Stimulated activated naive CD8-positive, alpha-beta T cell treated with anti-CD3 and anti-CD28 coated beads, Interleukin-15, Interleukin-2, amounts not matched to agents 100 U/mL and 50 U/mL, for 24 hours (primary cell): ENCODE measurements at places on chromosomes 4 and X.

- DNase-seq, result no peak
Measured at GRCh38 chr4:5638976-5639375, 69.4 kb downstream of the EVC2 start.

DNA sequence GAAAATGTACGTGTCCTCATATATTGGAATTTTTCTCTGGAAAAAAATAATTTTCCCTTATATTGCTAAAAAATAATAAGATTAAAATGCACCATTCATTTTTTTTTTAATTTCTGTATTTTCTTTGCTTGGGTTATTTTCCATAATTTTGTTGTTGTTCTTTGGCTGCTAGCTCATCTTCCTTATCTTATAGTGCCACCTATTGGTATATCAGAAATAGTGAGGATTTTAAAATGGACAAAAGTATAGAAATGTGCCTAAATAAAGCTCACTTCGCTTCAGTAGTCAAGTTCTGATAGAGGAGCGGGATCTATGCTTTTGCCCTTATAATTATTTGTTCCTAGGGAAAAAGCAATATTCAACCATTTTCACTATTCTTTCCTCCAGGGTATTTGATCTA is 134.8 kb downstream of the NAP1L3 start:
- no peak for DNase-seq

GRCh38 chr4:153023139-153023538 is 87.0 kb downstream of the FHDC1 start:
- DNase-seq, result no peak

- DNase-seq, result no peak
Measured at GRCh38 chr4:107711831-107712230, 8.2 kb downstream of the PAPSS1 start.

- DNase-seq, result no peak
Measured at GRCh38 chrX:137425986-137426385, 139.9 kb upstream of the ZIC3 start.

- DNase-seq, result peak; percentile 17
Measured at GRCh38 chrX:153794897-153795816, 689 bp downstream of the SSR4 start.

DNA sequence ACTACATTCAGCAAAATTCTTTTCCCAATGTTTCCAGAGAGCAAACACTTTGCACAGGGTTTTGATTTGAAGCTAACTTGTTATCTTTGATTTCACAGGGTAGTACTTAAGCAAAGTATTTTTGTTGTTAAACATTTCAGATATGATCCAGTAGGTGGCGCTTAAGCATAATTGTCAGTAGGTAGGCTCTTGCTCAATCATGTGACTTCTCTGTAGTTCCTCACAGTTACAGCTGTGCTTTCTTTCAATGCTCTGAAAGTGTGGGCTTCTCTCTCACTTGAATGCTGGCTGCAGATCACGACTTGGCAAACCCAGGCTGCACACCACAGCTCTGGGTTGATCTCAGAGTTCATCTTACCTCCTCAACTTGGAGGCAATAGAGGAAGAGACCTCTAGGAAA is 1016.5 kb downstream of the SH3BGRL start:
- no peak for DNase-seq

DNA sequence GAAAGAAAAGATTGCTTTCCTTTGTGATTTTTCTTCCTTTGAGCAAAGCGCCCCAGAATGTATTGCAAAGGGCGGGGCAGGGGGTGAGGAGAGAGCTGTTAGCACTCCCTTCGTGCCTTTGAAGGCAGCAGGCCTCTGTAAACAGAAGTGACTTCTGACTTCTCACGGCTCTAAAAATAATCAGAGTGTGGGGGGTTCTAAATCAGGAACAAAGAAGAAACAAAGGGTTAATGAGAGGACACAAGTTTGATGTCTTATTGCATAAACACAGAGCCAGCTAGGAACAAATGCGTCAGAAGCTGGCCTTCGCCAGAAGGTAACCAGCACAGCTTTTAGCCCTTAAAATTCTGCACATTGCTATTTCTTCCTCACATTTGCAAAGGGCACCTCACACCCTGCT is 626.2 kb downstream of the MID1IP1 start:
- DNase-seq, result no peak

DNA sequence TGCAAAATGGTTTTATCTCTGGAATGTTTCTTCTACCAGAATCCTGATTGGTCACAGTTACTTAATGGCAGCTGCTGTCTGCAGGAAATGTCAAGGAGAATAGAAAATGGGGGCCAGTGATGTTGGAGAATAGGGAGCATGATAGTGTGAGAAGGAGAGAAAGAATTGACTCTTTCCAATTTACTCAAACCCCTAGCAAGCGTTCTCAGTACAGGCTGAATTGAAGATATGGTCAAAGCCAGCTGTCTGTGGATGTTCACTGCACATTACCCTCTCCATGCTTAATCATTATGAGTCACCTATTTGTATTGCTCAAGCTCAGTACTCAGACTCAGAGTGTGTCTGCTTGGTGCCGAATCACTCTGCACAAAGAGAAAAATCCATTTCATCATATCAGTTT is 57.8 kb upstream of the FAM47B start:
- no peak for DNase-seq

- no peak for DNase-seq
Measured at GRCh38 chr4:41750626-41751448, 2.3 kb upstream of the PHOX2B start.
